Thoracic aorta (tissue), 2 donors: ENCODE measurements at places on chromosomes 16 and 17.

DNA sequence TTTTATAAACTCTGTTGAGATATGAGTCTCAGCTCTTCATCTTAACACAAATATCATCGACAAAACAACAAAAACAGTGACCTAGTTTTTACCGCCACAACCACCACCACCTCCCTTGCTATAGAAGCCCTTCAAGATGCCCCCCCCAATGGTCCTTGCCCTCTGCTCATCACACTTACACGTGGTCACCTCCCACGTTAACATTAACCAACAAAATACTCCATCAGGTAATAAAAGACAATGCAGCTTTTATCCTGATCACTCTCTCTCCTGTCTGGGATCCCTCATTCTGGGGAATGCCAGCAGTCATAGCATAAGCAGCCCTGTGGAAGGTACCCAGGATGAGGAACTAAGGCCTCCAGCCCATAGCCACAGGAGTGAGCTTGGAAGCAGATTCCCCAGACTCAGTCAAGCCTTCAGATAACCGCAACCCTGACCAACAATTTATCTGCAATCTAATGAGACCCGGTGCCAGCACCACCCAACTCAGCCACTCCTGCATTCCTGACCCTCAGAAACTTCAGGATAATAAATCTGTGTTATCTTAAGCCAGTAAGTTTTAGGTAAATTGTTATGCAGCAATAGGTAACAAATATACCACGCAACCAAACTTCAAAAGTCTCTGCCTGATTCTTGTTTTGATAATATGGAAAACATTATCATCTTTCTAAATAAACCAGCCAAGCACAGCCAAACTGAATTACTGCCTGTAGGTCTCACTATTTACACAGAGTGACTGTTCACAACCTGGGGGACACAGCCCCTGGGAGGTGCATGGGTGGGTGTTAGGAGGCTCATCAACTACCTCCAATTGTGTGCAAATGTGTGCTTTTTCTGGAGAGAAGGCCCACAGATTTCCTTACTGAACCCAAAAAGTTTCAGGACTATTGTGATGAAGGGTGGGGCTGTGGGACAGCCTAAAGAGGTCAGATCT lies 6.1 kb downstream of the PECAM1 start:
- DNase-seq: no peak

DNA sequence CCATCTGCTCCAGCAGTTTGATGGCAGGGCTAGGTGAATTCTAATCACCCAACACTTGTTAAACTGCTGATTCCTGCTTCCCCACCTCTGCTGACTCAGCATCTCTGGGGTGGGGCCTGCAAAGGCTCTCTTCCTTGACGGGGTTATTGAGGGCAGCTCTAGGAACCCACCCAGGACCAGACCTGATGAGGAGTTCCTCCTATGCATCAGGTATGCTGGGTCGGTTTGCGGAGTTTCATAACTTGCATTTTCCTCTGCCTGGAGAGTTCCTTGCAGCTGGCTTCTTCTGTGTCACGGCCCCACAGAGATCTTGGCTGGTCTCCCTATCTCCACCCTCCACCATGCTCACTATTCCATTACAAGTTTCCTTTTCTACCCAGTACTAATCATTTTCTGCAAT lies 93.4 kb upstream of the CCL2 start:
- no peak for DNase-seq

GRCh38 chr17:70875729-70876310 lies 706.5 kb downstream of the KCNJ2 start:
- no peak for DNase-seq

GRCh38 chr17:79607940-79608623 lies 2.8 kb downstream of the RBFOX3 start:
- DNase-seq: no peak

GRCh38 chr17:47224966-47225365 lies 15.8 kb downstream of the MYL4 start:
- no peak for DNase-seq
